ENCODE measurements at places on chromosomes 5 and 9.

- no peak for DNase-seq
These were observed 242.3 kb upstream of the NREP start for GRCh38 chr5:111999286-111999685.

DNA sequence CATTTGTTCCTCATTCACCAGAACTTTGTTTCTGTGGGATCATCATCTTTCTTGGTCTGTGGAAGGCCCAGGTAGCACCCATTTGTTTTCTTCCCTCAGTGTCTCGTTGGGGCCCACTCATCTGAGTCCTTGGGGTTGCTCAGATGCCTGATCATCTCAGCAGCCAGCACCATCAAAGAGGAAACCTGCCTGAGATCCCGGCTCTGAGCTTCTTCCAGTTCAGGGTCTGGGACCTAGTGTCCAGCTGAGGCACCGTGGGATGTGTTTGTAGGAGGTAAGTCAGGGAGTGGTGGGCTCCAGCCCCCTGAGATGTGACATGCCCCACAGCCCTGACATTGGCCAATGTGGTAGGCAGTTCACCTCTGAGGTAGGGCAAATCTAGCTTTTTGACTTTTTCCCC, 9.4 kb upstream of the CD180 start:
- no peak for DNase-seq

- no peak for DNase-seq
These were observed 90.7 kb downstream of the CYFIP2 start for GRCh38 chr5:157356576-157356975.

- no peak for DNase-seq
These were observed 590.4 kb upstream of the WWC1 start for GRCh38 chr5:167701051-167701450.

DNA sequence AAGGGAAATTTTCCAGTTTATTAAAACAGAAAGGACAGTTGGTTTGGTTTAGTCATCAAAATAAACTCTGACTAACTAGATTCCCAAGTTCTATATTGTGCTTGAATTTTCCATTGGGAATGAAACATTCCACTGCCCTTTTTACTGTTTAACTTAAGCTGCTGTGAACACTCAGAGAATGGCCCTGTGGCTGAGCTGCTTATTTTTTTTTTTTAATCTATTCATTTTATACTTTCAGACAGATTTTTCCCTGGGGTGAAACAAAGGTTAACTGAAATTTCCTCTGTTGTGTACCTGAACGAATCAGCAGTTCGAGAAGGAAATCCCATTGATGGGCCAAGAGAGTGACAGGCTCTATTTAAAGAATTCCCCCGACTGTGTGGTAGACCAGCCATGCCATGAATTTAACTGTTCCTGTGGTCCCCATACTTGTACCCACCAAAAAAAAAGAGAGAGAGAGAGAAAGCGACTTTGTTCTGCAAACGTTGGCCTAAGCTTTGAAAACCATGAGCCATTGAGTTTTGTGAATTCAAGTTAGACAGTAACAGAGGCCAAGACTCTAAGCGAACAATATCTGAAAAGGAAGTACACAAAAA, 138.7 kb upstream of the GRHPR start:
- no peak for DNase-seq

DNA sequence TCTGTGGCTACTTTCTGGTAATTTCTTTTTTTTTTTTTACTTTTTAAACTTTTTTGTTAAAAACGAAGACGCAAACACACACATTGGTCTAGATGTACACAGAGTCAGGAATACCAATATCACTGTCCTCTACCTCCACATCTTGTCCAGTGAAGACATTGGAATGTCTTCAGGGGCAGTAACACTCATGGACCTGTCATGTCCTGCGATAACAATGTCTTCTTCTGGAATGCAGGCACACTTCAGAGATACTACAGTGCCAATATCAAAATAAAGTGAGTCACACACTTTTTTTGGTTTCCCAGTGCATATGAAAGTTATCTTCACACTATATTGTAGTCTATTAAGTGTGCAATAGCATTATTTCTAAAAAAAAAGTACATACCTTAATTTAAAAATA, 175.9 kb downstream of the ARRDC3 start:
- no peak for DNase-seq

- DNase-seq = peak; percentile 13
These were observed at the start of gene CYFIP2 for GRCh38 chr5:157265714-157266285. CYFIP2 (plus strand) TSS chr5:157266123; CDS start chr5:157285362, 19,239 bp downstream.

- DNase-seq = no peak
These were observed 43.4 kb downstream of the UBE2R2 start for GRCh38 chr9:33860200-33860871.

DNA sequence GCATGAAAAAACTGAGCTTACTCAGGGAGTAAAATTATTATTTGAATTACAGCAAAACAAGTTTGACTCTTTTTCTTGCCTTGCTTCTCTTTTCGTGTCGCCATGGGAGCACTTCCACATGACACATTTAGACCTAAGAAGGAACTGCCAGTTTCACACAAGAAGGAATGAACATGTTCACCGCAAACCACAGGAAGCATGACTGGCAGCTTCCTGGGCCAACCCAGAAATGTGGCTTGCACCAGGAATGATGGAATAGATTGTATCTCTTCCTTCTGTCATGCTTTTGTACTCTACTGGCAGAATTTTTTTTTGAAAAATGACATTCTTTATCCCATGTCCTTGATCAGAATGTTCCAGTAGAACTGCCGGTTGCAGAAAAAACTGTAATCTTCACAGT, 32.9 kb upstream of the MAN2A1 start:
- DNase-seq = peak; percentile 1

- no peak for DNase-seq
These were observed 52.4 kb downstream of the VCAN start for GRCh38 chr5:83523929-83524328.

- DNase-seq = no peak
These were observed 163.5 kb downstream of the NR2F1-AS1 start for GRCh38 chr5:93417490-93417889.

- DNase-seq = no peak
These were observed 22.2 kb downstream of the C9orf152 start for GRCh38 chr9:110185806-110186205.

DNA sequence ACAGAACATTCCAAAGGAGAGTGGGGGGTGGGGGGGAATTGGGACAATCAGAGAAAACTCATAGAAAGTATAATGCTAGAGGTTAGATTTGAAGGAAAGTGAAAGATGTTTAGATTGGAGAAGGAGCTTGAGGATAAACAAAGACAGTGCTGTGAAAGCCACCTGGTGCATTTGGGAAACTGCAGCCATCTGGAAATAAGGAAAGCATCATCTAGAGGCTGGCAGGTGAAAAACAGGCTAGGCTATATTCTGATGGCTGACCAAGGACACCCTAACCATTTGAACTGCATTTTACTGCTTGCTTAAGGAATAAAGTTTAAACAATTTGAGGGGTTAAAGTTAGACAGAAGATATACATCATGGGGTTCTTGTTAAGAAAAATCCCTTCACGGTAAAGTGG, 296.4 kb downstream of the CETN3 start:
- DNase-seq = no peak

GRCh38 chr5:169166078-169166477, 134.9 kb downstream of the SLIT3 start:
- DNase-seq = no peak

GRCh38 chr5:148830211-148830610, 3.8 kb downstream of the ADRB2 start:
- no peak for DNase-seq

DNA sequence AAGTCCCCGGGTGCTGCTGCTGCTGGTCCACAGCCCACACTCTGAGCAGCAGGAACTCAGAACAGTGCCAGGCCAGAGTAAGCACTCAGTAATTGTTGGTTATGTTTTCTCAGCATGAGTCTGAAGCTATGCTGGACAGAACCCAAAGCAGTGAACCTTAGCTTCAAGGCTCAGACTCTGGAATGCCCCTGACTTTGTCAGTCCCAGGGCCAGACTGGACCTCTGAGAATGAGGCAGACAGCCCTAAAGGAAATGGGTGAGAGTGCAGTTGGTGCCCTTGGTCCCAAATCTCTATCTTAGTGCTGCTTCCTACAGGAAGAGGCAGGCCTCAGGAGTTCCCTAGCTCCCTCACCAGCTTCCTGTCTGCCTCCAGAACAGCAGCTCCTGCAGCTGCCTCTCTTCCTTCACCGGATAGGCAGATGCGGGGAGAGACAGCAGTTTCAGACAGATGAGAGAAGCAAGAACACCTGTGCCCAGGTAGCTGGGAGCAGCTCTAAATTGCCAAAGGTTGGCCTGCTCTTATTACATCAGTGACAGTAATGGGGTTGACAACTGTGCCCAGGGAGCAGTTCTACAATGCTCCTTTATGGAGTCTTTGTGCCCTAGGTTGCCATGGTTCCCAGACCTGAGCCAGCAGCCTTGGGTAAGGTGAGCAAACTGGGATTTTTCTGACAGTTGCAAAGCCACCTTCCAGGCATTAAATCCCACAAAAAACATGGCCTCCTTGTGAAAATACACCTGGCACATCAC, 82.2 kb upstream of the CXCL14 start:
- DNase-seq = no peak

DNA sequence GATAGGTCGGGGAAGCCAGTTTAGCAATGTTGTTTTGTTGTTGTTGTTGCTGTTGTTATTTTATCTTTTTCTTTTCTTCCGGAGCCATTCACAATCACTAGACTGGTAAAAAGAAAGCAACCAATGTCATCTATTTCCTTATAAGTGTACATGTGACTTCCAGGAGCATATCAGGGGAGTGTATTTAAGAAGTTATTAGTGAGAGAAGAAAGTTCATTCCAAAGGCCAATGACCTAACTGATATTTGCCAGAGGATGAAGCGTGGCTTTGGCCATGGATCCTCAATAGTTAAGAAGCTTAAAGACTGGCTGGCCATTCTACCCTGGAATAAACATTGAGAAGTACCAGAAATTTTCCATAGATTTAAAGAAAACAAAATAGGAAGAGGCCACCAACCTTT, 341.4 kb upstream of the RFX3 start:
- no peak for DNase-seq

All from esophagus squamous epithelium (tissue), 5 donors.